ENCODE measurements at places on chromosomes 5 and 9. TPM values are rescaled to one million over a fixed set of nuclear protein-coding genes. Genes with fewer than 3 reads are reported as not detected.

DNA sequence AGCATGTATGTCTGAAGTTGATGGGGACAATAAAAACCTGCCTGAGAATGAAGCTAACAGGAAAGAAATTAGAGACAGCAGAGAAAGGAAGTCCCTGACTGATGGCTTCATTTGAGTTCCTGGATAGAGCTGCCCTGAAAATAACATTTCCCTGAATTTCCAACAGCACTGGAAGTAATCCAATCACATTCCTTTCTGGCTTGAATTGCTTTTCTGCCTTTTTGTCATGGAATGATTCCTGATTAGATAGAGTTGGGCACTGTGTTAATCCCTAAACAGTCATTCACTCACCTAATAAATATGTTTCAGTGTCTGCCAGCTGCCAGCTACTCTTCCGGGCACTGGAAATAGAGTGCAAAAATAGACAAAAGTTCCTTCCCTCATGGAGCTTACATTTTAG is 30.0 kb upstream of the SH3RF2 start:
- no peak for DNase-seq

Gene FAM78A
- 6.3 TPM for polyA plus RNA-seq

- no peak for DNase-seq
These were observed 149.5 kb downstream of the PCSK1 start for GRCh38 chr5:96283589-96283988.

Gene LECT2
- polyA plus RNA-seq, result 0.79 TPM

DNA sequence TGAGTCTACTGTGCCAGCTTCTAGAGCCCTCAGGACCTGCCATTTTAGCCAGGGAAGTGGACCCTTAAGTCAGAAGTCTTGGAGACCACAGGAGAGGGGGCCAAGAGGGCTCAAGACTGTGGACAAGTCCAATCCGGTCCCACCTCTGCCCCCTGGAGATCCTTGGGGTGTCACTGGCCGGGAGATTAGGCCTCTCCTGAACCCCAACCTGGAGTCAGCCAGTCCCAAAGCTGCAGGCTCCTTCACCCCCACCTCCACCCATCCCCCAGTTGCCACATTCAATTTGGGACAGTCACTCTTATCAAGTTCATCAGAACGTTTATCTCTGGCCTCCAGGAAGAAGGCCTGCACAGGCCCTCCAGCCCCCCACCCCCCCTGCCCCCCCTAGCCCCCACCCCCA is 290 bp downstream of the SLC23A1 start:
- no peak for DNase-seq

Gene BTNL9
- 21.5 TPM for polyA plus RNA-seq

- no peak for DNase-seq
These were observed 149.0 kb downstream of the AUH start for GRCh38 chr9:91212596-91213243.
